T-helper 9 cell (primary cell): ENCODE measurements at places on chromosomes 7 and 10.

GRCh38 chr7:12458520-12459131 is 55.0 kb upstream of the VWDE start:
- DNase-seq = no peak

- DNase-seq = no peak
Measured at GRCh38 chr7:1738511-1738910, 68.4 kb downstream of the ELFN1 start.

GRCh38 chr7:45972629-45973312 is 51.7 kb upstream of the IGFBP3 start:
- DNase-seq = no peak

GRCh38 chr7:45027774-45028114 is 27.7 kb downstream of the CCM2 start:
- no peak for DNase-seq

DNA sequence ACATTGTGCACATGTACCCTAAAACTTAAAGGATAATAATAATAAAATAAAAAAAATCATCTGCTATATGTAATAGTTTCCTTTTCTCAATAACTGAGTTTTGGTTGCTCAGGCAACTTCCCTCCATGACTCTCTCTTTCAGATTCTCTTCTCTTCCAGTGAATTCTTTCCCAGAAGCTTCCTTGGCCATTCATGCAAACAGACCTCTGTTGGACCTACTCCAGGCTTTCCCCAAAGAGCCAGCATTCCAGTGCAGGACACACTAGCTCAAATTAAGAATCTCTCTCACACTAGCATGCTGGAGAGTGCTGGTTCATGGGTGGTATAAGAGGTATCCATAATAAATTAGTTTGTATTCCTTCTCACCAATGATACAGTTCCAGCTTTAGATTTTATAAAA is 31.0 kb upstream of the ZEB1 start:
- no peak for DNase-seq

DNA sequence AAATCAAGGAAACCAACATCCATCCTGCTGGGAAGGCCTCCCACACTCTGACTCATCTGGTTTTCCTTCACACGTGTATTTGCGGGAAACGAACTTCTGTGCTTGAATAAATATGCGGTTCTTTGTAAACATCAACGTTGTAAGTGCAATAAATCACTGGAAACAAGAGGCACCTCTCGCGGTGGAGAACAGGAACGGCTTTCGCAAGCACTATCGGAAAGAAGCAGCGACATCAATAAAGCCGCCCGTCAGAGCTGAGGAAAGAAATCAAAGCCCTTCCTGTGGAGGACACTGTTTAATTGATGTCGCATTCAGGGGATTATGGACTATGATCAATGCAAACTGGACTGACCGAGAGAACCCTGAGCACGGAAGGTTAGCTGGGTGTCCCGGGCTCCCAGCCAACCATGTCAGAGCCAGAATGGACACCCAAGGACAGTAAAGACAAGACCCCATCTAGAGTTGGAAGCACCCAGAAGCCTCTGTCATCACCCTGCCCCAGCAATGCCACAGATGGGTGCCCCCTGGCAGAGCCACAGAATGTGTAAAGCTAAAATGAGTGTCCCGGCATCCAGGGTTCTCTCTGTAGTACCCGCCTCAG is 37.6 kb downstream of the OAT start:
- DNase-seq = no peak
